ENCODE measurements at places on chromosomes 11 and 22. TPM values are rescaled to one million over a fixed set of nuclear protein-coding genes. Genes with fewer than 3 reads are reported as not detected.

SLC17A6 gene
- not detected for polyA plus RNA-seq

ANKRD13D gene
- polyA plus RNA-seq = 4.3 TPM

IL17REL gene
- polyA plus RNA-seq = not detected

SEPTIN5 gene
- polyA plus RNA-seq = 10.5 TPM

RCOR2 gene
- polyA plus RNA-seq = not detected

OR10G6 gene
- not detected for polyA plus RNA-seq

OR8B2 gene
- polyA plus RNA-seq = not detected

ESAM gene
- polyA plus RNA-seq = not detected

PARVG gene
- polyA plus RNA-seq = 39.1 TPM

RFPL1 gene
- not detected for polyA plus RNA-seq

MTCH2 gene
- 127 TPM for polyA plus RNA-seq

SERPINH1 gene
- 8.1 TPM for polyA plus RNA-seq

MSANTD2 gene
- polyA plus RNA-seq = 5.2 TPM

FAM83F gene
- polyA plus RNA-seq = not detected

DRD4 gene
- polyA plus RNA-seq = not detected

MS4A3 gene
- polyA plus RNA-seq = not detected

ENTHD1 gene
- not detected for polyA plus RNA-seq

SUSD2 gene
- not detected for polyA plus RNA-seq

HOATZ gene
- polyA plus RNA-seq = not detected

Data from Purkinje cell (primary cell).